ENCODE measurements at places on chromosomes 1 and 21. TPM values are rescaled to one million over a fixed set of nuclear protein-coding genes. Genes with fewer than 3 reads are reported as not detected.

The MNDA gene
- 5.2 TPM for total RNA-seq

The TMEM201 gene
- 14.0 TPM for total RNA-seq

The LRRC42 gene
- total RNA-seq: 7.4 TPM

The MTARC1 gene
- 0.75 TPM for total RNA-seq

The TMEM63A gene
- total RNA-seq: 269 TPM

The OR2T2 gene
- 0.15 TPM for total RNA-seq

The VWA5B1 gene
- total RNA-seq: 0.13 TPM

The KIAA0040 gene
- 29.0 TPM for total RNA-seq

The PLA2G2A gene
- total RNA-seq: not detected

The ATP1A2 gene
- total RNA-seq: not detected

The BLACAT1 gene
- total RNA-seq: 0.10 TPM

The DCDC2B gene
- not detected for total RNA-seq

The PCAT6 gene
- 0.97 TPM for total RNA-seq

The CTTNBP2NL gene
- 0.45 TPM for total RNA-seq

The C1orf232 gene
- total RNA-seq: not detected

The KRTAP19-3 gene
- not detected for total RNA-seq

The LRRC39 gene
- total RNA-seq: 0.97 TPM

The TTC22 gene
- total RNA-seq: 11.2 TPM

The GPR25 gene
- 18.3 TPM for total RNA-seq

The PADI1 gene
- total RNA-seq: not detected

The AADACL3 gene
- total RNA-seq: not detected

The PERM1 gene
- not detected for total RNA-seq

The TRIM62 gene
- 29.4 TPM for total RNA-seq

The AMY1B gene
- total RNA-seq: not detected

The RNU1-4 gene
- total RNA-seq: 3,922 TPM

The ADGRB2 gene
- total RNA-seq: 1.4 TPM

The STUM gene
- not detected for total RNA-seq

The PPIAL4G gene
- 0.42 TPM for total RNA-seq

The UBAP2L gene
- 192 TPM for total RNA-seq

The MLLT11 gene
- total RNA-seq: 5.0 TPM

The CD84 gene
- total RNA-seq: 71.6 TPM

The PLPPR5 gene
- not detected for total RNA-seq

The FAM72C gene
- 0.30 TPM for total RNA-seq

The KLHDC8A gene
- total RNA-seq: not detected

The RXRG gene
- total RNA-seq: not detected

The USP16 gene
- 75.3 TPM for total RNA-seq

The NCF2 gene
- 2.7 TPM for total RNA-seq

The CADM3 gene
- not detected for total RNA-seq

The DNAJC28 gene
- 0.47 TPM for total RNA-seq

The EVA1C gene
- total RNA-seq: 21.9 TPM

The APP gene
- 42.0 TPM for total RNA-seq

The LENEP gene
- not detected for total RNA-seq

Data from T-helper 17 cell (primary cell).